ENCODE measurements at places on chromosomes 6 and 20.

GRCh38 chr6:75065523-75065922 lies 140.3 kb downstream of the COL12A1 start:
- DNase-seq = no peak

DNA sequence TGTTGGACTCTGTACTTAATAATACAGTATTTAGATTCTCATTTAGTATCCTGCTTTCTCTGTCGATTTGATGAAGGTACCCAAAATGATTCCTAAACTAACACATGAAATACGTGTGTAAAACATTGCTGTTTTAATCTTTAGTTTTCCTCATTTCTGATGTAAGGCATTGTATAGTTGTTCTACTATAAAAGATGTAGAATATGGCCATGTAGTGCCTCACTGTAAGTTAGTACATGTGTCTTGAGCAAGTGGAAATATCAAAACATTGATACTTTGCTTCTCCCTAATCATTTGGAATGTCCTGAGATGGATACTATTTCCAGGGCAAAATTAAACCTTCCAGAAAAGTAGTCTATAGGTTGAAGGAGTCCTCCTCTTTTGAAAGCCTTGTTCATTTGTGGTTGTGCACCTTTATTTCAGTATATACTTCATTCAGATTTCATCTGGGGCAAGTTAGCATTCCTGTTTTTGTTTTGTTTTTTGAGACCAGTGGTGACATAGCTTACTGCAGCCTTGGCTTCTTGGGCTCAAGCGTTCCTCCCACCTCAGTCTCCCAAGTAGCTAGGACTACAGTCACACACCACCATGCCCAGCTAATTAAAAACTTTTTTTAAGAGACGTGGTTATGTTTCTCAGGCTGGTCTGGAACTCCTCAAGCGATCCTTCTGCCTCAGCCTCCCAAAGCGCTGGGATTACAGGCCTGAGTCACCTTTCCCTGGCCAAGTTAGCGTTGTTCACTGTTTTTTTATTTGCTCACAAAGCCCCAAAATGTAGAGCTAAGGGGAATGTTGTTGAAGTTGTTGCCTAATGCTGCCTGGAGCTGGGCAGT lies 11.6 kb downstream of the SRSF3 start:
- DNase-seq = no peak

- DNase-seq = no peak
These were observed 19.4 kb upstream of the MRGBP start for GRCh38 chr20:62776692-62777527.

DNA sequence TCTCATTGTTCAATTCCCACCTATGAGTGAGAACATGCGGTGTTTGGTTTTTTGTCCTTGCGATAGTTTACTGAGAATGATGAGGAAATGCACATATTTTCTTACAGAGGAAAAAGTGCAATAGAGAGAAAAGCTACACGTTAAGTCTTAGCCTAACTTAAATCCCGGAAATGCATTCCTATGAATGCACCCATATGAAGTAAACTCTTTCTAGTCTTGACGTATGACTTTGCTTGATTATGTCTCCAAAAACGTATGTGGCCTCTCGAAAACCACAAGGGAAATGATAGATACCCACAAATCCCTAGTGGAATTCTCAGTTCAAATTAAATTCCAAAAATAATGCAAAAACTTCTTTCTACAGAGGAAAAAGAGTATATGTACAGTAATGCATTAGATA lies 90.7 kb upstream of the SASH1 start:
- no peak for DNase-seq

GRCh38 chr6:145372671-145373151 lies 362.6 kb downstream of the EPM2A start:
- DNase-seq = no peak

GRCh38 chr6:3227363-3228045 lies at the start of gene TUBB2B:
TUBB2B (minus strand) TSS chr6:3227653; CDS start chr6:3227543, 110 bp downstream.
- no peak for DNase-seq

GRCh38 chr6:158465257-158465656 lies 94.6 kb upstream of the TMEM181 start:
- DNase-seq = no peak

DNA sequence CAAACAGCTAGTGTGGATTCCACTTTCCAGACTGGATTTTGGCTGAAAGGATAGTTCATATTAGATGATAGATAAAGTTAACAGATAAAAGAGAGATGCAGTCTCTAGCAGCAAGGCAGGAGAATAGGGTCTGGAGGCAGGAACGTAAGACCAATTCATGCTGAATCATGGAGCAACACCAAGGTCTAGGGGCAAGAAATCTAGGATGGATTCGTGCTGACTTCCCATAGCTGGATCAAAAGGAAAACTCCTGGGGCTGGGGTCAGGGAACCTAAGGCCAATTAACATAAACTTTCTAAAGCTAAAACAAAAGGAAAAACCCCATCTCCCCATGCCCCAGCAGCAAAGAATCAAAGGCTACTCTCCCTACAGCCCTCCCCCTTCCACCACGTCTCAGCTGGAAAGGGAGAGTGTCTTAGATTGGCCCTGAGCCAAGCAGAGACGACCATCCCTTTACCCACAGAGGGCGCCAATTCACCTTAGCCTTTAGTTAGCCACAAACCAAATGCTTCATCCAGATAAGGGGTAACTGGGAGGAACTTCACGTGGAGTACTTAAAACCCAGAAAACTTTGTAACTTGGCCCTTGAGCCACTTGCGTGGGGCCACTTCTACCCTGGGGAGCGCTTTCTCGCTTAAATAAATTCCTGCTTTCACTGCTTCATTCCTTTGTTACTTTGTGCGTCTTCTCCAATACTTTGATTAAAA lies 7.6 kb downstream of the TREM1 start:
- peak; percentile 34 for DNase-seq

GRCh38 chr6:72551470-72551869 lies 70.4 kb upstream of the KCNQ5 start:
- DNase-seq = no peak

GRCh38 chr20:20450521-20450920 lies 82.6 kb downstream of the INSM1 start:
- DNase-seq = no peak

DNA sequence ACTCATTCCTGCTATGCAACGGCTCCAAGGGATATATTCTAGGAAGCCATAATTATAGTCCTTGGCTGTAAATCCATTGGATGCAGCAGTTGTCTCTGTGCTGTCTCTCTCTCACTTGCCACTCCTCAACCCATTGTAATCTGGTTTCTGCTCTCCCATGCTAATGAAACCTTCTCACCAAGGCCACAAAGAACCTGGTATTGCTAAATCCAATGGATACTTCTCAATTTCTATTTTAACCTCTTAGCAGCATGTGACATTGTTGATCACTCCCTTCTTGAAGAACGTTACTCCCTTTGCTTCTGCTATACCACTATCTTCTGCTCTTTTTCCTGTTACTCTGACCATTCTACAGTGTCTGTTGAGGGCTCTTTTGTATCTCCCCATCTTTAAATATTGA lies 39.8 kb upstream of the GCLC start:
- DNase-seq = no peak

- no peak for DNase-seq
These were observed 118.7 kb downstream of the TBX18 start for GRCh38 chr6:84645563-84646266.

Data from stimulated activated CD4-positive, alpha-beta T cell treated with anti-CD3 and anti-CD28 coated beads, Interleukin-1b, Interleukin-23, amount 100 ng/mL, for 1 hour (primary cell).